Kasumi-1 (cell line): ENCODE measurements at places on chromosomes 3 and 15.

GRCh38 chr3:137770835-137771399 is 6.8 kb downstream of the SOX14 start:
- DNase-seq = no peak

GRCh38 chr3:10655105-10655504 is 149.7 kb upstream of the ATP2B2 start:
- DNase-seq = no peak

GRCh38 chr15:88395872-88396781 is 71.1 kb downstream of the MRPL46 start:
- DNase-seq = peak; percentile 9

GRCh38 chr3:163175970-163176369 is 1679.4 kb downstream of the OTOL1 start:
- DNase-seq = no peak

DNA sequence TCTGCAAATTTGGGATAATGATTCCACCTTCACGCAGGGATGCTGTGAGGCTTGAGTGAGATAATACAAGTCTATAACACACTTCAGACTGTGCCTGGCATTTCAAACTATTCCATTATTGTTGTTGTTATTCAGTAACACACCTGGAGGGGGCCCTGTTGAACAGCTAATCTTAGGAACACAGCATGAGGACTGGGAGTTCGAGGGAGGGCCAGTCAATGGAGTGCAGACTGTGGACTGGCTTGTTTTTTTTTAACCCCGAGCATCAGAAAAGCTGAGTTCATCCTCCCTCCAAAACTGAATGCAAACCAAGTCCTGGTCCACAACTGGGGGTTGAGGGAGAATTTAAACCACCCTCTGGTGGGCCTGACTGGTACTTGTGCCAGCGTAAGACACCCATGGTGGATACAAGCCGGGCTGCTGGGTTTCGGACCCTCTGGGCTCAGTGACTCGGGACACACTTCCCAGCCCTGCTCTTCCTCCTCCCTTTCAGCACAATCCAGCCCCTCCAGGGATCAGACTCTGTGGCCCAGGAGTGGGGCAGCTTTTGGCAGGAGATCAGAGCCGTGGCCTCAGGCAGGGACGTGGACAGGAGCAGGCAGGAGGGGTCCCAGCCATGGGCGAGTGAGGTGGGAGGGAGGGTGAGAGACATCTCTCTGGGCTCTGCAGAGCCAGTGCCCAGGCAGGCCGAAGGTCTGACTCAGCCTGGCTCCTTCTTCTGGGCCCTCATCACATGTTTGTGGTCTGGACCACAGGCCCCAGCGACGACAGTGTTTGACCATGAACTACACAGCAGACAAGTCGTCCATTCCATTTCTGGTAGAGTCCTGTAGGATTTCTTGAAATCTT is 36.3 kb upstream of the MEX3B start:
- DNase-seq = no peak

DNA sequence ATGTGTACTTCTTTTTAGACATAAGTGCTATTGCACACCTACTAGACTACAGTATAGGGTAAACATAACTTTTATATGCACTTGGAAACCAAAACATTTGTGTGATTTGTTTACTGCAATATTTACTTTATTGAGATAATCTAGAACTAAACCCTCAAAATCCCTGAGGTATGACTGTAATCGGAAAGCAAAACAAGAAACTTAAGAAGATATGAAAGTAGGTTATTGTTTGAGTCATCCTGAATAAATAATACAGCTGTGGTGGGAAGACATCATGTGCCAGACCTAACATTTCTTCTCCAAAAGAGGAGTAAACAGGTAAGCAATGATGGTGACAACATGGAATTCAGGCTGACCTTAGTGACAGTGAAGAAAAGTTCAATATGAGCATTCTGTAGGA is 765.5 kb downstream of the OTOL1 start:
- no peak for DNase-seq

DNA sequence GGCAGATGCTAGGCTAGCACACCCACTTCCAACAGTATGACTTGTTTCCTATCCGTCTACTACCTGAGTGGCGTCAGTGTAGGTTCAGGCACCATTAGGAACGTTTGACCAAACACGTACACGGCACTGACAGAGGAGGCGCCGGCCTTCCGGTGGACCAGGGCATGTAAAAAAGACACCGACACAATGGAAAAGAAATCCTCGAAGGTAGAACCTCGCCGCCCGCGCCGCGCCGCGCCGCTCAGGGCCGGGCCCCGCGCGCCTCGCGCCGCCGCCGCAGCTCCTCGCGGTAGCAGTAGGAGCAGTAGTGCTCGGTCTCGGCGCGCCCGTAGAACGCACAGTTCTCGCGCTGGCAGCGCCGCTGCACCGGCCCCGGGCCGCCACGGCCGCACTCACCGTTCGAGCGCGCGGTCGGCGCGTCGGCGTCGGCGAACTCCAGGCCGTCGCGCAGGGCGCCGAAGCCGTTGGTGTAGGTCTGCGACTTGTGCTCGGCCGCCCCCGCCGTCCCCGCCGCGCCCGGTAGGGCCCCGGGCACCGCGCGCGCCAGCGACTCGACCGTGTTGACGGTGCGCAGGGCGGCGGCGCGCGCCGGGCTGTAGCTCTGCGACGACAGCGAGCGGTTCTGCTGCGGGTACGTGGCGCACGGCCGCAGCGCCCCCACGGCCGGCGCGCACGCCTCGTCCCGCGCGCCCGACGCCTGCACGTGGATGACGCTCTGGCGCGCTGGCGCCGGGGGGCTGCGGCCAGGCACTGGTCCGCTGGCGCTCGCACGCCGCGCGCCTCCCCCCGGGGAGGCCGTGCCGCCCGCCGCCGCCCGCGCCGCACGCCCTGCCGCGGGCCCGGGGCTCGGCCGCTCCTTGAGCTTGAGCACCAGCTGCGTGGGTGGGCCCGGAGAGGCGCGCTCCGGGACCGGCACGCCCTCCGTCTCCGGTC is 156.7 kb downstream of the KLF13 start:
- no peak for DNase-seq

DNA sequence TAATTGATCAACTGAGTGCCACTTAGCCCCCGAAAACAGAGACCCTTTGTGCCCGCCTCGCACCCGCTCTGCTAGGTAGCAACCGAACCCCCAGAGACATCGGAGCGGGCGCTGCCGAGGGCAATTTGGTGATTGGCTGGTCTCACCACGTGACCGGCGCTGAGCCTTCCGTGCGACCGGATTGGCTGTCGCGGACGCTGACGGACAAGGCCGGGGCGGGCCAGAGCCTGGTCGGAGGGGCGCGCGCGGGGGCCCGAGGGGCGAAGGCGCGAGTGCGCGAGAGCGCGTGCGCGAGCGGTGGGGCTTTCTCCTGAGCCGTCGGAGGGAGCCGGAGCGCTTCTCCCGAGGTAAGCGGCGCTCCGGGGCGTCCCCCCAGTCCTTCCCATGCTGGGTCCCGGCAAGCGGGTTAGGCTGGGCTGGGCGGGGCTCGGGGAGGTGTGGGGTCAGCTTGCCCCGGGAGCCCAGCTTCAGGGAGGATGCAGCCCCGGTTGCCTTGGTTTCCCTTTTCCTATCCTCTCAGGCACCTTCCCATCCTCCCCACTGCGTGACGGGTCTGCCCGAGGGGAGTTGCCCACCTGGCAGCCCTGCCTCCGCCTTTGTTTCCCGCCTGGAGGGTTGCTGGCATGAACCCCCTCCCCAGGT is at the start of gene TMEM108:
Gene TMEM108, plus strand, starts transcription at position 303 of the 642 bp plus-strand sequence.
- no peak for DNase-seq

- no peak for DNase-seq
These were observed 6.6 kb downstream of the FAM98B start for GRCh38 chr15:38460543-38460942.

- no peak for DNase-seq
These were observed 242.6 kb upstream of the THBS1 start for GRCh38 chr15:39338251-39338650.

GRCh38 chr3:34419801-34420200 is 621.4 kb downstream of the PDCD6IP start:
- peak; percentile 39 for DNase-seq

- peak; percentile 24 for DNase-seq
These were observed 453 bp downstream of the ZDHHC23 start for GRCh38 chr3:113948015-113948917.

GRCh38 chr3:10361375-10361774 is 40.5 kb upstream of the SEC13 start:
- DNase-seq = no peak

GRCh38 chr15:70584838-70585706 is 178.3 kb downstream of the UACA start:
- DNase-seq = no peak

DNA sequence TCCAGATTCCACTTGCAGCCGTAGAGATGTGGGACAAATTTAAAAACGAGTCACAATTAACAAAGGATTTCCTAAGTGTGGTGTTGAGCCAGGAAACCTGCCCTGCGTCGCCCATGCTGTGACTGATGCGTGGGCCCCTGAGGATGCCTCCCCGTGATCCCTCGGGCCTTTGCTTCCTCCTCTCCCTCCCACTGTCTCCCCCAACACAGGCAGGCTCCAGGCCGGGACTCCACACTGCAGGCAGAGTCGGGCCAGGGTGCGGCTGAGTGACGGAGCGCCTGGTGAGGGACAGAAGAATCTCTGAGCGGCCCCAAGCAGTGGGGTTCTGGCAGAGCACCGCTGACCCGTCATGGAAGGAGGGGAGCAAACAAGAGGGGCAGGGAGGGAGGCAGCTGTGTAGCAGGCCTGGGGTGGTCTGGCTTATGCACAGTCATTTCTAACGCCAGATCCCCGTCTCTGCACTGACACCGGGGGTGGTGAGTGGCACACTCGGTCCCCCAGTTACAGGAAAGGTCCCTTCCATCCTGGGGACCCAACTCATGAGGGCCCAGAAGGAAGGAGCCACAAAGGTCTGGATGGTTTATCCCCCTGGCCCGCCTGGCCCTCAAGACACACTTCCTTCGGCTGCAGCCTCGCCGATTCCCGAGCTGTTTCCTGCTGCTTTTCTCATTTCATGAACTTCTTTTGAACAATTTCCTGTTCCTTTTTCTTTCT is 91.0 kb downstream of the XXYLT1 start:
- DNase-seq = peak; percentile 33

GRCh38 chr3:111738238-111738637 is 120.8 kb upstream of the PHLDB2 start:
- no peak for DNase-seq

- DNase-seq = no peak
These were observed 24.1 kb downstream of the KLF13 start for GRCh38 chr15:31350771-31351170.

DNA sequence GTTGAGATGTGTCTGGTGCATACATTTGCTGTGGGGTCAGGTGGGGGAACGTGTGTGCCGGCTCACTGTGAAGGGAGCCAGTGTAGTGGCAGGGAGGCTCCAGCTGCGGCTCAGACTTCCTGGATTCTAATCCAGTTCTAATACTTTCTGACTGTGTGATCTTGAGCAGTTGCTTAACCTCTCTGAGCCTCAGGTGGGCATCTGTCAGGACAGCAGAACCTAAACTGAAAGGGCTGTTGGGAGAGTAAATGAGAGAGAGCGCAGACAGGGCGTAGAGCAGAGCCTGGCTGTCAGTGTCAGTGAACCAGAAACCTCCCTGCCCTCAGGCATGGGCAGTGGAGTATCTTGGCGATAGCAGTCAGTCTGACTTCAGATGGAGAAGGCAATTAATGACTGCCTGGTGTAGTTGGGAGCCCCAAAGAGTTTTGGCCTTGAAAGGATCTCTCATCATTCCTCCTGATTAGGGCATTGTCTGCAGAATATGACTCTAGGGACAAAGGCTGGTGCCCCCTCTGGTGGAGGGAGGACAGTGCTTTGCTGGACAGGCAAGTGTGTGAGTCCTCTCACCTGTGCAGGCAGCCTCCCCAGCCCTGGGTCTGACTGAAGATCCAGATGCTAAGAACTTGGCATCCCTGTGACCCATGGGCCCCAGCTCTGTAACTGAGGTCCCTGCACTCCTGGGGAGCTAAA is 9.6 kb downstream of the KBTBD13 start:
- peak; percentile 4 for DNase-seq

DNA sequence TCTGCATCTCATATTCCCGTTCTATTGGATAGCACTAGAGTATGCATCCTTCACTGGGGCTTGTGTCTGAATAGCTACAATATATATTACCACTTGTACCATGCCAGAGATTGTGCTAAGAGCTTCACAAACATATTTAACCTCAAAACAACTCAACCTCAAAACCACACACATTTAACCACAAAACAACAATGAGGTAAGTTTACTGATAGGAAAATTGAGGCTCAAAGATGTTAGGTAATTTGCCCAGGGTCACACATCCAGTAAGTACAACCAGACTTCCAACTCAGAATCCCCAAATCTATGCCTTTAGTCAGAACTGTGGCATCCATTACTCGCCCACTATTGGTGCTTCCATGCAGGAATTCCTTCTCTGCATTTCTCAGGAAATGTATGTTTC is 220.0 kb downstream of the FAM43A start:
- DNase-seq = no peak

- no peak for DNase-seq
These were observed 403.6 kb upstream of the CDIN1 start for GRCh38 chr15:36175741-36176291.

DNA sequence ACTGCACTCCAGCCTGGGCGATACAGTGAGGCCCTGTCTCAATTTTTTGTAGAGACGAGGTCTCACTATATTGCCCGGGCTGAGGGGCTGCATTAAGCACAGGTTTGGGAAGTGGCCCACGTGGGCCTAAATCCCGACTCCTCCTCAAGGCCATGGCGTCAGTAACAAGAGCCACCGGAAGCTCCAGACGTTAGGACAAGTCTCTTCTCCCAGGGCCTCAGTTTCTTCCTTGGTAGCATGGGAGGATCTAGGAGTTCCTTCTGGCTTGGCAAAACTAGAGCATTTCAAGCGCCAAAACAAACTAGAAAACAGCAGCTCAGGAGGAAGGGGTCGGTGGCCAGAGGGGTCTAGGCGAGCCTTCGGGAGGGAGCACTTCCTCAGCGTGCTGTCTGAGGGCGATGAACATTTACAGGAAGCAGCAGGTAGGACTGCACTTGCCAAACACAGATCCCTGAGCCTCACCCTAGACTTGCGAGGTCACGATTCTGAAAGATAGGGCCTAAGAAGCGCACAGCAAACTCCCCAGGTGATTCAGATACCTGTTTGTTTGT is 536 bp downstream of the SNAPC5 start:
- DNase-seq = peak; percentile 49

DNA sequence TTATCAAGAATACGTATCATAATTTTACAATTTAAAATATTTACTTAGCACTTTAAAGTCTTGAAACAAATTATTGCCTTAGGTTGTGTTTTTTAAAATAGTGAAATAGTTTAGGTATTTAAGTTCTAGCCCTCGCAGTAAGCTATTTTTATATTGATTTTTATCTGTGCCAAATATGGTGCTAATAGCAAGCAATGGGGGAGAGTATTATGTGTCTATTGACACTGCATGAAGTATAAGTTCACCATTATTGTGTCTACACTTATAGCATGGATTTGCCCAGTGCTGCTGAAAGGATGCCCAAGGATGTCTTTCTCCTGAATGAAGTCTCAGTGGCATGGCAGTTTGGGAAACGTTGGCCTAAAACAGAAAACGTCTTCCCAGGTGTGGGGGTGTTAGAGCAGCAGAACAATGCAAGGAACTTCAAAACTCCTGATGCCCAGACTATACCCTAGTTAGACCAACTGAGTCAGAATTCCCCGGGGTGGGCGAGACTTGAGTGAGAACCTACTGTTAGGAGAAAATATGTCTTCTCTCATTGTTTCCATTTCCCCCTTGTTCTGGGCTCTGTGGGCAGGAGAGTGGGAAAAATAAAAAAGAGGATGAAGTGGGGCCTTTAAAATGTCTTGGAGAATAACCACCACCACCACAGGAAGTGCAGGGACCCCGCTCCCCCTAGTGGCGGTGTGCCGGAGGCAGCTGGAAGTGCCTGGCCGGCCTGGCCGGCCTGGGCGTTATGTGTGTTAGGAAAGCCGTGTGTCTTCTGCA is 104.2 kb upstream of the SLC7A14 start:
- DNase-seq = peak; percentile 27
